ENCODE measurements at places on chromosomes 2 and 18.
A peak's percentile ranks its signal among the peaks of the same experiment; 100 is the strongest.

DNA sequence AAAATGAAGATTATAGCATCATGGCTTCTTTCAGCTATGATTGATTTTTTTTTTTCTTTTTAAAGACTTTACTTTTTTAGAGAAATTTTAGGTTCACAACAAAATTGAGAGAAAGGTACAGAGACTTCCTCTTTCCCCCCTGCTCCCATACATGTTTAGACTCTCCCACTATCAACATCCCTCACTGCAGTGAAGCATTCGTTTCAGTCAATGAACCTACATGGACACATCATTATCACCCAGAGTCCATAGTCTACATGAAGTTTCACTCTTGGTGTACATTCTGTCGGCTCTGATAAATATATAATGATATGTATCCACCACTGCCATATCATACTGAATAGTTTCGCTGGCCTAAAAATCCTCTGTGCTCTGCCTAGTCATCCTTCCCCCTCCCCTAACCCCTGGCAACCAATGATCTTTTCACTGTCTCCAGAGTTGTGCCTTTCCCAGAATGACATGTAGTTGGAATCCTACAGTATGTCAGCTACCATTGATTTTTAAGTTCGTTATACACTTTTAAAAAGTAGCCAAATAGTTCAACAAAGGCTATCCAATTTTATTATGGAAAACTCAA lies 86.8 kb downstream of the GPD2 start:
- no peak for DNase-seq

GRCh38 chr2:2974982-2975381 lies 402.6 kb downstream of the EIPR1 start:
- DNase-seq, result peak; percentile 37

DNA sequence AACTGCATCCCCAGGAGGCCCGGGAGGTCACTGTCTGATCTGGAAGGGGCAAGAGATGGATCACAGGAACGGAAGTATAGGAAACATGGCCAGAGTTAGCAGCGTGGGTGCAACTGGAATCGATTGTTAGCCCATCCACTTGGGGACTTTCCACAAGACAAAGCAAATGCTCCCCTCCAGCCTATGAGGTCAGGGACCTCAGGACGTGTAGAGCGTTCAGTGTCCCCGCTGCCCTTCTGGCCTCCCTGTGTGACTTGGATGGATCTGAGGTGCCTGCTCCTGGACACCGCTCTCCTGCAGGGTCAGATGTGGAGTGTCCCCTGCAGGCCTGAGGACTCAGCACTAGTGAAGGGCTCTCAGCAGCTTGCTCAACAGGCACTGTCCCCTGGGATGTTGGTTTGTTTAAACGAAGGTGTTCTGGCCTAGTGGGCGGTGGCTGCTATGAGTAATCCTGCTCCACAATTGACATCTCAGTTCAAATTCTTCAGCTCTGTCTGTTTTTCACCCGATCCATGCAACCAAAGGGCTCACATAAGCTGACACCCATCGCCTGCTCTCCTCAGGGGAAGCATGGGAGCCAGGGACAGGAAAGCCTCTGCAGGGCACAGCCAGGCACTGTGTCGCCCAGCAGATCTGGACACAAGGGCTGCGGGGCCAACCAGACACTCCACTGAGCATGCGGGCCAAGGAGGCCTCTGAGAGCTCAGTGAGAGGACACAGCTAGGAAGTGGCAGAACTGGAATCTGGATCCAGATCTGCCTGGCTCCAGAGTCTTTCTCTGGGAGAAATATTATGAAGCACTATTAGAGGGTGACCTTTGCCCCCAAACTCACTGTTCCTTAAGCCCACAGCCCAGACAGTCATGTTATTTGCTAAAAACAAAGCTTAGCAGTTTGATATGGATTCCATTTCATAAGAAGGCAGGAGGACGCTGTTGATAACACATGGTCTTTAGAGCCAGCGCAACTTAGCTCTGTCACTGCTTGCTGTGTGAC lies 78.5 kb downstream of the RHOB start:
- DNase-seq, result no peak

DNA sequence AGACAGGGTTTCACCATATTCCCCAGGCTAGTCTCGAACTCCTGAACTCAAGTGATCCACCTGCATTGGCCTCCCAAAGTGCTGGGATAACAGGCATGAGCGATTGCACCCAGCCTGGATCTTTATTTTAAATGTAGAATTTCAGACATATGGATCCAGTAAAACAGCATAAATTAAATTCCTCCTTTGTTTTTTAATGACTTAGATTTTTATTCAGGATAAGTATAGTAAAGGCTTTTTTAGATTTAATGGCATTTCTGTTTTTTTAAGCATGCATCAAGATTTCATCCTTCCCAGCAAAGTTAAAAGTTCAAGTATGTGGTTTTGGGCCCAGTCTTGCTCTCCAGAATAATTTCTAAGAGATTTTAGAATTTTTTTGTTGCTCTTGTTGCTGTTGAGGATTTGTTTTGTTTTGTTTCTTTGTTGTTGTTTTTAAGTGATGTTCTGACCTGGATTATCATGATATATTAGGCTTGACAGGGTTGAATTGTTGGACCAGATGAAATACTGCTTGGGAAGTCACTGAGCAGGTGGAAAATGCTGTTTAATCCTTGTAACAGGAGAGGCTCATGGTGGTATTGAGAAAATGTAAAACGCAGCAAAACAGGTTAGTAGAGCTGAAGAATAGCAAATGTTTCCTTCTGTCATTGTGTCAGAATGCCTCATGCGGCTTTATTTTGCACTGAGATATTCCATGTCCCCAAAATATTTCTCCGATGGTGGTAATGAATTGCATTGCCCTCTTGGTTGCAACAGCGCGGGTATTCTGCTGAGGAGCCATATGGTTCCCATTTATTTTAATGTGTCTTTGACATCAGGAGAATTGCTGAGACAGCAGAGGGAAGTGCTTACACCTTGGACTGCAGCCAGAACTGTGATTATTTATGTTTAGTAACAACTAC lies 147.9 kb downstream of the GALNT3 start:
- DNase-seq, result no peak

DNA sequence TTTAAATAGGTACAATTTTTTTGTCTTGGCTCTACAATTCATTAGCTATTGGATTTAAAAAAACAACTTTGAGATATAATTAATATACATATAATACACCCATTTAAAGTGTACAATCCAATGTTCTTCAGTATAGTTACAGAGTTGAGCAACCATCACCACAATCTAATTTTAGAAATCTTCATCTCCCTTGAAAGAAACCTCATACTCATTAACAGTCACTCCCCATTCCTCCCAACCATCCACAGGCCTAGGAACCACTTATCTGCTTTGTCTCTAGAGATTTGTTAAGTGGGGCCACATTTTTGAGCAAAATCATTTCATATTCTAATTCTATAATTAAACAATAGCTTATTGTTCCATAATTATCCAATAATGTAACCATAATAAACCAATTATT lies 32.6 kb downstream of the MRPL33 start:
- DNase-seq, result no peak

DNA sequence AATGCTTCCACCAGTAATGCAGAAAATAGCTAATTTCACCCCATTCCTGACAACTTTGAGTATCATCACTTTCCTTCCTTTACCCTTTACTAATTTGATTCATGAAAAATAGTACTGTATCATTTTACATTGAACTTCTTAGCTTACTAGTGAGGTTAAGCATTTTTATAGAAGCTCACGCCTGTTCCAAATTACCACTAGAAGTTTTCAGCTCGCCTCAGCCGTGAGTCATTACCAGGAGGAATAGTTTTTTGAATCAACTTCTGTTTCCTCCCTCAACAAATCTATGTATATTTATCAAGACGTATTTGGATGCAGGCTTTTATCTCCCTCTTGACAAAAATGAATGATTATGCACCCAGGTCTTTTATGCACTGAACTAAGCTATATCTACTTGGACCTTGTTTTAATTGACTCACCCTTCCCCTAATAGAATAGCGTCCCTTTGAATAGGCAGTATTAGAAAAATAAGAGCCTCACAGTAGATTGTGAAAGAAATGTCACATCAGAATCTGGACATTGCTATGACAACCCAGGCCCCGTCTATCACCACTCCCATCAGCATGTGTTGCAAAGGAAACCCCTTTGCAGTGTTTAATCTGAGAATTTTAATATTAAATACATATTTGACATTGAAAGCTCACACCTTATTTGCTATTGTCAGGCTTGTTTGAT lies 207.4 kb upstream of the NRP2 start:
- no peak for DNase-seq

DNA sequence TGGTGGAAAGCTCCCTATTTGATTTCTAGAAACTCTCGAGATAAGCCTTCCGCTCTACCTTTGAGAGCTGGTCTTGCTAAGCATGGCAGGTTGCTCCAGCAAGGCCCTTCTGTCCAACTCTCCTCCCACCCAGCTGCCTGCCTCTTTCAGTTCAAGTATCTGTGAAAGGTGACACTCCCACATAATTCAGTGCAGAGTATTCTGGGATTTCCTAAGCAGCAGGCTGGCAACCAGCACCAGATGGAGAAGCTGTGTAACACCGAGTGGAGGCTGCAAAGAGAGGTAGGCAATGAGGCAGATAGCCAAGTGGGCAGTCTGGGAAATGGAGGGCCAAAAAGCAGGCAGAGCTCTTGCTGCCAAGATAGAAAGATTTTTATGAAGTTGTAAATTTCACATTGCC lies 88.4 kb upstream of the CAVIN2 start:
- no peak for DNase-seq

DNA sequence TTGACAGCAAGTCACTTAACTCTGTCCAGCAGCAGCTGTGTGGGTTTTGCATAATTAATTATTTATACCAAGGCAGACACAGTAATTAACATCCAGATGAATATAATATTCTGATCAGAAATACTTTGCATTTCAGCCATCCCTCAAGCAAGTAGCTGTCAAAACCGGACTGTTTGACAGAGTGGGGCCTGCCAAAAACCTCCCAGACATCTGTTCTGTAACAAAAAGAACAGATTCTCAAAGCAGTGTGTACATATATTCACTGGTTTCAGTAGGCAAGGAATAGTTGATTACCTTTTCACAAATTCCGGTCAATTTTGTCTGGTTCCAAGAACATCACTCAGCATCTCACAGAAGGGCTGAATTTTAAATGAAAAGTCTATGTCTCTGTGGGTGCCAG lies 291.6 kb downstream of the CMPK2 start:
- DNase-seq, result no peak

- DNase-seq, result no peak
Observed at GRCh38 chr2:181394741-181395437, 62.3 kb upstream of the ITGA4 start.

- DNase-seq, result no peak
Observed at GRCh38 chr18:6363216-6363615, 51.5 kb downstream of the L3MBTL4 start.

DNA sequence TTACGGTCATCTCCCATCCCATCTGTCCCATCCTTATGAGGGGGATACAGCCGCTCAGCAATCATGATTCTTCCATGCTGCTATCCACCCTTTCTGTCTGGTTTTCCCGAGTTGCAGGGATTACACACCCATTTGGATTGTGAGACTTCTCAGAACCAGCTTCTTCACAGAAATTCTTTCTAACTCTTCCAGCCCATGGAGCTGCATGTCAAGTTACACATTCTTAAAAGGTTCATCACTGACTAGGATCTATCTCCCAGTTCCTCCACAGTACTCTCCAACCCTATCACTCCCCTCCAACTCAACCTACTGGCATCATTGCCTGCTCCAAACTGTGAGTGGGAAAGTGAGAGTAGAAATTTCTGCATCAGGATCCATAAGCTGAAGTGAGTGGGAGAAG lies 558.2 kb upstream of the TNP1 start:
- DNase-seq, result no peak

GRCh38 chr2:98378196-98378595 lies 31.9 kb downstream of the CNGA3 start:
- no peak for DNase-seq

DNA sequence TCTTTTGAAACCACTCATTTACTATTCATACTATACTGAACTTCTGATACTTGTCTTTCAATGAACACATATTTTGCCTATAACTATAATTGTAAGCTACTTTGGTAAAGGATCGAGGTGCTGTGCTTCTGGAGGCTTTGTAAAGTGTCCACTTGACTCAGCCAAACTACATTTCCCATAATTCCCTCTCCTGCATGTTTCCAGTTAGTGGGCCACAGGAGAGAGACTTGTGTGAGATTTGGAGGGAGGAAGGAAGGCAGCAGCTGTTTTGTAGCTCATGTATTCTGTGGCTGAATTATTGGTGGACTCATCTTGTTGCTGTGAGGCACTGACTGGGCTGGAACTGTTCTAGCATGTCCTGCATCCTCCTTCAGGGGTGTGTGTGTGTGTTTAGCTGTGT lies 328.8 kb downstream of the ARL6IP6 start:
- DNase-seq, result no peak

GRCh38 chr2:74488643-74489481 lies 6.0 kb downstream of the TTC31 start:
- no peak for DNase-seq

DNA sequence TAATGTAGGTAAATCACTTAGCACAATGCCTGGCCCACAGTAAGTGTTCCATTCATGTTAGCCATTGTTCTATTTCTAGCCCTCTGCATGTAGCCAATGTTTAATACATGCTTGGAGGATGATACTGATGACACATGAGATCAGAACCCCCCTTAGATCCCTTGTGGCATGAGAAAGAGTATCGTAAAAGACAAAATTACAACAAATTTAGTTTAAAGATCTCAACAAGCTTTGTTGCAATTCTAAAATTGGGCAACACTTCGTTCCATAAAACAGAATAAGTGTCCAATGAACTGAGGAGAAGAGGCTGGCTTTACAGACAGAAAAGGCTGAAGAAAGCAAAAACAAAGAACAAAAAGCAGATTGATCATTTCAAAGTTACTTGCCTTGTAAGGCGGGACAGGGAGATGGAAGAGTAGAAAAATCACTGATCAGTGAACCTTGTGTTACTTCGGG lies 148.7 kb upstream of the SLC1A4 start:
- no peak for DNase-seq

Measured in nucleus accumbens (tissue), 56 donors.